Activated CD4-positive, alpha-beta T cell treated with anti-CD3 and anti-CD28 coated beads for 4 hours (primary cell): ENCODE measurements at places on chromosomes 6 and 20.

DNA sequence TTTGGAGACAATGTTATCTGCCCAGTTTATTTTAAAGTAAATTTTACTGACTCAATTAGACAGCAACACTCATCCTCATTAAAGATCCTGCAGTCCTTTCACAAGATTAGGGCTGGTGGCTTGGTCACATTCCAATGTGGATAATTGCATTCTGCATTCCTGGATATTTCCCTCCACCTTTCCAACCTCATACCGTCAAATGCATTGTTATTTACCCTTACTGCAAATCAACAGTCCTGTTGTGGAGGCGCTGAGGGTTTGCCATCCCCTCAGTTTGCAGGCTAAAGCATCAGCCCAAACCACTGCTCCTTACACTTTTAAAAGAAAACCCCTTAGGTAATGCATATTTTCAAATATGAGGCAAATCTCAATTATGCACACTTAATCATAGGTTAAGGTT is 5.4 kb downstream of the CITED2 start:
- no peak for DNase-seq

DNA sequence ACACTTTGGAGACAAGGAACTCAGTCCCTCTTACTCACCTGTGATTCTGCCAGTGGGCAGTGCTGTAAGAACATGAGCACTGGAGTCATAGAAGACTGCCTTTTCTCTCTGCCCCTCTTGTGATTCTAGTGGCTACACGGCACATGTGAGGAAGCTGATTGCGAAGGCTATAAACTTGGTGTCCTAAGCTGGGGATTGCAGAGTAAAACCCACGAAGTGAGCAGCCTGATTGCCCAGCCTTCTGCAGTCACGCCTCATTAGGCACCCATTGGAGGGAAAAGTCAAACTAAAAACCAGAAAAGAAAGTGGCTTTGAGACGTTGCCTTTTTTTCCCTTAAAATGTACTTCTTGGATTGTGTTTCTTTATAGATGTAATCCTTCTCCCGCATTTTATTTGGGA is 748.4 kb upstream of the CHD6 start:
- DNase-seq: no peak

GRCh38 chr20:38196592-38196991 is 31.5 kb upstream of the TGM2 start:
- DNase-seq: no peak

GRCh38 chr20:33909331-33909921 is 84.3 kb upstream of the RALY start:
- no peak for DNase-seq

GRCh38 chr6:84768442-84769174 is 4.2 kb upstream of the TBX18 start:
- DNase-seq: no peak

GRCh38 chr20:44706301-44707017 is 8.7 kb upstream of the CCN5 start:
- no peak for DNase-seq

DNA sequence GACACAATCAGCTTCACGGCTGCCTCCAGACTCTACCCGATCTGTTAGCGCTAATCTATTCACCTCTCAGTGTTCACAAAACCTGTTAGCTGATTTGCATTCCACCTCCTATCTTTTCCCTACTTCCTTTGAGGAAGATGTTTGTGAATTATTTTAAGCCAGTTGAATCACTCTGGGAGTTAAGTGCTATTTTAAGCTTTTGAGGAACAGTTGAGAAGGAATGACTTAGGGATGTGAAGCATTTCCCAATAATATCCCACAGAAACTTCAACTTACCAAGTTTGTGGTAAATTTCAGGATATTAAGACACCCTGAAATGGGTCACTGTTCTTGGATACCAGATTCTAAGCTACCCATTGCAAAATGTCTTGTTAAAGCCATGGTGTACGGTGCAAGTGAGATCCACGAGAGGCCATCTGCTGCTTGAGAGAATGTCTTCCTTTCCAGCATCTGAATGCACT is 145.2 kb upstream of the CITED2 start:
- DNase-seq: no peak

- DNase-seq: no peak
Measured at GRCh38 chr6:12032783-12033573, 20.9 kb downstream of the HIVEP1 start.
